ENCODE measurements at places on chromosomes 7 and 10. TPM values are rescaled to one million over a fixed set of nuclear protein-coding genes. Genes with fewer than 3 reads are reported as not detected.

Gene PKD2L1
- total RNA-seq: not detected

GRCh38 chr7:27655184-27655583 is 7.5 kb downstream of the HIBADH start:
- peaks cover 25% of the 10 kb centered on the region for H3K4me1 ChIP-seq
- peaks cover 18% of the 10 kb centered on the region for H3K36me3 ChIP-seq
- no peak for DNase-seq
- H3K27ac ChIP-seq: no peak overlapping the region
- no peaks in the 10 kb centered on the region for H3K27me3 ChIP-seq
- H3K4me3 ChIP-seq: no peak overlapping the region

- no peak overlapping the region for H3K27ac ChIP-seq
- peaks cover 28% of the 10 kb centered on the region for H3K4me1 ChIP-seq
- no peaks in the 10 kb centered on the region for H3K36me3 ChIP-seq
- H3K27me3 ChIP-seq: peaks cover under 1% of the 10 kb centered on the region
- DNase-seq: no peak
These were observed 380.7 kb downstream of the RPS24 start for GRCh38 chr10:78414380-78414779.

Gene CUL1
- total RNA-seq: 45.8 TPM

DNA sequence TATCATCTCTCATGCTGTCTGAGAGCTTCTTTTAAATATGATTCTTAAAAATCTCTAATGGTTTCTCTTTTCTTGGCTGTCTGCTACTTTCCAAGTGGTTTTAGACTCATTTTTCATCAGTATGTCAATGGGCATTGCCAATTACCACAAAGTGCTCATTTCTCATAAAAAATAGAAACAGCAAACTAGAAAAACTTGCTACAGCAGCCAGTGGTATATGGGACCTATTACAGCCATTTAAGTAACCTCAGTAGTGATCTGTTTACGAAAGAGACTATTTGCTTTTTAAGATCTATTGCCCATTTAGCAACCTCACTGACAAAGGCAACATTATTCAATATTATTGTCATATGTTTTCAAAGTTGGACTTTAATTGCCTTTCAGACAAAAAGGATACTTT is 207.1 kb upstream of the RHOBTB1 start:
- H3K27me3 ChIP-seq: no peaks in the 10 kb centered on the region
- H3K4me3 ChIP-seq: no peak overlapping the region
- no peak for DNase-seq
- H3K36me3 ChIP-seq: no peaks in the 10 kb centered on the region

DNA sequence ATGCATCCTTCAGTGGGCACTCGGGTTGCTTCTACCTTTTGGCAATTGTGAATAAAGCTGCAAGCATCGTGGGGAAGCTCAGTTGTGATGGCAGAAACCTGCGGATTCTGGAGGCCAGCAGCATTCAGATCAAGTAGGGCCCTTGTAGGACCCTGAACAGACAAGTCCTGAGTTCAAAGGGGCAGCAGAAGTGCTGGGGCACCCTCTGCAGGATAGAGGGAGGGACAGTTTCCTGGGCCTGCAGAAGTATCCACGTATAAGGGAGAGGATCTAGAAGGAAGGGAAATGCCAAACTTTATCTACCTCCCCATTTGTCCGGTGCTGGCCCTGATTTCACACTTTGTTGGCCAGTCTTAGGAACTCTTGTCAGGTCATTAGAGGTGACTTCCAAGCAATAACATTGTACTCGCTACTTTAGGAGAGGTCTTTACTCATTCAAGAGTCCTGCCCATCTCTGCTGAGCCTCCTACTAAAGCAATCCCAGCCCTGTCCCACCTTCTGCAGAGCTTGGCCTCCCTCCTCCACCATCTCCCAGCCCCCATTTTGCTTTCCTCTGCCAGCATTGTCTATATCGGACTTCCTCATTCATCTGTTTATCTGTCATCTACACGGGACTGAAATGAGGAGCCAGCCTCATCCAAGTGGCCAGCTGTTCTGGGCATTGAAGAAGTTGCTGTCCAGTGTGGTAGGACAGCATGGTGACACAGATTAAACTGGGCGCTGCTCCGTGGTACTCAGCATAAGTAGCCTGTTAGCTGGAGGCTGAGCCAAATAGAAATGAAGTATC is 26.6 kb upstream of the R3HCC1L start:
- DNase-seq: no peak
- H3K4me1 ChIP-seq: no peaks in the 10 kb centered on the region
- peaks cover 28% of the 10 kb centered on the region for H3K27me3 ChIP-seq
- H3K27ac ChIP-seq: no peak overlapping the region

DNA sequence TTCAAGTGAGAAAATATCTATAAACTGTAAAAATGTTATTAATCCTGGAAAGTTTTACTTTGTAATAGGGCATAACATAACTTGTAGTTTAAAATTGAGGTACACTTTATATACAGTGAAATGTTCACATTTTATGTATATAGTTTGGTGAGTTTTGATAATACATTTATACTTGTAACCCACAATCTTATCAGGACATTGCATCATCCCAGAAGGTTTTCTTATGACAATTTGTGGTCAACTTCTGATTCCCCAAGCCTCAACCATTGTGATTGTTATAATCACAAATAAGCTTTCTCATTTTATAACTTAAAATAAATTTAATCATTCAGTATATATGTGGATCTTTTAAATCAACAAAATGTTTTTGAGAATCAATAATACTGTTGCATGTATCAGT is 151.1 kb downstream of the TFPI2 start:
- no peaks in the 10 kb centered on the region for H3K36me3 ChIP-seq
- DNase-seq: no peak
- H3K4me1 ChIP-seq: no peaks in the 10 kb centered on the region
- H3K27ac ChIP-seq: no peak overlapping the region
- no peak overlapping the region for H3K4me3 ChIP-seq
- H3K27me3 ChIP-seq: peaks cover 3% of the 10 kb centered on the region

DNA sequence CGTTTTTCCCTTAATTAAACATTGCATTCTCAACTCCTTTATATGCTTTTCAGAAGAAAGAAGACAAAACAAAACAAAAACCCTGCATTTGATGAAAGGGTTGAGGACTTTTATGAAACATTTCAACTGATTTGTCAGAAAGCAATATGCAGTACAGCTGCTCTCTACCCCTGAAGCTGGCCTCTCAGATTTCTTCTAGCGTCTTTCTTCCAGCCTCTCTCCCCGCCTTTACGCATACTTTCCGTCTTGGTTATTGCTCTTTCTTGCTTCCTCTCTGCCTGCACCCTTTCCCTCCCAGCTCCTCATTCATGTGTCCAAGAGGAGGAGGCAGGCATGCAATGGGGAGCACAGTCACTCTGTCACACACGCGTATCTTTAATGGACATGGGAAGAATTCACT is 91.0 kb upstream of the COL1A2 start:
- DNase-seq: peak; percentile 68
- H3K4me1 ChIP-seq: peaks cover 78% of the 10 kb centered on the region
- peak overlapping the region; percentile 76 for H3K4me3 ChIP-seq
- H3K36me3 ChIP-seq: peaks cover 12% of the 10 kb centered on the region
- H3K27ac ChIP-seq: peak overlapping the region; percentile 99

- H3K27ac ChIP-seq: no peak overlapping the region
- peaks cover 18% of the 10 kb centered on the region for H3K4me1 ChIP-seq
- H3K4me3 ChIP-seq: no peak overlapping the region
- H3K27me3 ChIP-seq: peaks cover 40% of the 10 kb centered on the region
- no peak for DNase-seq
These were observed 32.8 kb downstream of the SLC16A12 start for GRCh38 chr10:89502549-89502948.

Gene CPVL
- not detected for total RNA-seq

DNA sequence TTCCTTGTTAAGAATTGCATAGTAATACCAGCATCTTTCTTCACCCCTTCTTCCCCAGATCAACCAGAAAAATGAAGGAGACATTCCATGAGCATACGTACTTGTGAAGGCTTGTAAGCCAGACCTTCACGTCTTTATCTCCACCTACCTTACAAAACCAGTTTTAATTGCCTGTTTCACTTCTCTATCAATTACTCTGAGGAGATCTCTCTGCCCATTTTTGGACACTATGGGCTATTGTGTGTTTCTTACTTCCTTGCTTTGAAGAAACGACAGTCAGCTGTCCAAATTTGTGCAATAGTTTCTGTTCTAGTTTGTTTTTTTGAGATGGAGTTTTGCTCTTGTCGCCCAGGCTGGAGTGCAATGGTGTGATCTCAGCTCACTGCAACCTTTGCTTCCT is 349.7 kb upstream of the MBL2 start:
- H3K36me3 ChIP-seq: no peaks in the 10 kb centered on the region
- H3K27me3 ChIP-seq: no peaks in the 10 kb centered on the region
- no peak overlapping the region for H3K4me3 ChIP-seq
- H3K27ac ChIP-seq: no peak overlapping the region
- H3K4me1 ChIP-seq: no peaks in the 10 kb centered on the region

- H3K36me3 ChIP-seq: peaks cover 23% of the 10 kb centered on the region
- no peak overlapping the region for H3K4me3 ChIP-seq
- H3K27ac ChIP-seq: peak overlapping the region; percentile 45
These were observed 41.8 kb downstream of the APBB1IP start for GRCh38 chr10:26479766-26480492.

DNA sequence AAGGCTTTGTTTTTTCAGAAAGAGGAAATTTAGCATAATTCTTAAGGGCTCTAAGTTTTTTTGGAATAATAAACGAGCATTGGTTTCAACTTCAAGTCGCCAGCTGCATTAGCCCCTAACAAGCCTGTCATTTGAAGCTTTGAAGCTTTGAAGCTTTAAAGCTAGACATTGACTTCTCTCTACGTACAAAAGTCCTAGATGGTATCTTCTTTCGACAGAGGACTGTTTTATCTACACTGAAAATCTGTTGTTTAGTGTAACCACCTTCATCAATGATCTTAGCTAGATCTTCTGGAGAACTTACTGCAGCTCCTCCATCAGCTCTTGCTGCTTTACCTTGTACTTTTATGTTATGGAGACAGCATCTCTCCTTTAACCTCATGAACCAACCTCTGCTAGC is 79.6 kb upstream of the TMEM72 start:
- no peak overlapping the region for H3K27ac ChIP-seq
- H3K4me3 ChIP-seq: no peak overlapping the region
- peaks cover 4% of the 10 kb centered on the region for H3K36me3 ChIP-seq
- DNase-seq: no peak

Gene GATA3
- total RNA-seq: not detected

- H3K27ac ChIP-seq: peak overlapping the region; percentile 88
- peaks cover 53% of the 10 kb centered on the region for H3K4me1 ChIP-seq
- DNase-seq: no peak
- H3K4me3 ChIP-seq: peak overlapping the region; percentile 34
- H3K27me3 ChIP-seq: no peaks in the 10 kb centered on the region
These were observed 122.1 kb upstream of the BTBD16 start for GRCh38 chr10:122148876-122149560.

DNA sequence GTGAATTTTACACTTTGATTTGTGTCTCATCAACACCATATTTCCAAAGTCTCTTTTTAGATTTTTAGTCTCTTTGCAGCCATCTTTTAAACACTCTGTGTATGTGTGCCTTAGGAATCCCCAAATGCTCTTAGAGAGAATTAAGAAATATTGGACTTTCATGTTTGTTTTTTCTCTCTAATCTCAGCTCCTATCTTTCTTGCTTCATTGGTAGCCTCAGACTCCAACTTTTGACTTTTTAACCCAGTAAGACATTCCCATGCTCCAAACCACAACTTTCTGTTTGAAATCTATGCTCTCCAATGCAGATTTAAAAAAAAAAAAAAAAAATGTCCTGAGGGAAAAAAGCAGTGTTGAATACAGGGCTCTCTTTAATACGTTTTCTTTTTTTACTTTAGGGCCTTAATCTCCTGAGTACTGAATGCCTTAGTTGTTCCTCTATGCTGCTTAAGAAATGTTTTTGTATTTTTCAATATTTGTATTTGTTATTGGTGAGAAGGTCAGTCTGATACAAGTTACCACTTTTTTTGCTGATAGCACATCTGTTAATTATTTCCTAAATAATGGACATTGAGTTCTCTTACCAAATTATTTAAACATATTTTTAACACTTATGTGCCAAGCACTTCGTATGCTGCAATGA is 489.9 kb downstream of the NXPH1 start:
- no peaks in the 10 kb centered on the region for H3K27me3 ChIP-seq
- no peaks in the 10 kb centered on the region for H3K36me3 ChIP-seq
- no peak overlapping the region for H3K27ac ChIP-seq
- no peak for DNase-seq

GRCh38 chr7:22238354-22239311 is 118.3 kb downstream of the RAPGEF5 start:
- H3K36me3 ChIP-seq: no peaks in the 10 kb centered on the region
- H3K4me3 ChIP-seq: no peak overlapping the region
- peak; percentile 45 for DNase-seq
- no peaks in the 10 kb centered on the region for H3K27me3 ChIP-seq

GRCh38 chr7:113291058-113291457 is 172.7 kb upstream of the SMIM30 start:
- no peaks in the 10 kb centered on the region for H3K27me3 ChIP-seq
- H3K27ac ChIP-seq: no peak overlapping the region
- H3K4me3 ChIP-seq: no peak overlapping the region
- no peaks in the 10 kb centered on the region for H3K36me3 ChIP-seq
- DNase-seq: no peak

Gene MMRN2
- total RNA-seq: 0.90 TPM

GRCh38 chr7:17910377-17910776 is 29.9 kb downstream of the SNX13 start:
- no peak for DNase-seq
- H3K36me3 ChIP-seq: peaks cover 28% of the 10 kb centered on the region
- no peak overlapping the region for H3K4me3 ChIP-seq

DNA sequence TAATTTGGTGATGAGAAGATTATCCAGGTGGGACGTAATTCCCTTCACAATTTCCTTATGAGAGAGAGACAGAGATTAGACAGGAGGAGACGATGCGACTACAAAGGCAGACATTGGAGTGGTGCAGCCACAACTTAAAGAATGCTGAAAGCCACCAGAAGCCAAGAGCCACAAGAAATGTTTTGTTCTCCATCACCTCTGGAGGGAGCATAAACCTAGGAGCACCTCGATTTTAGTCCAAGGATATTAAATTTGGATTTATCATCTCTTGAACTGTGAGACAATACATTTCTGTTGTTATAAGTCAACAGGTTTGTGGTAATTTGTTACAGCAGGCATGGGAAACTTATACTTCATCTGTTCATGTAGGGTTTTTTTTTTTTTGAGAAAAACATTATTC is 418.9 kb downstream of the DGKB start:
- H3K27me3 ChIP-seq: no peaks in the 10 kb centered on the region
- no peaks in the 10 kb centered on the region for H3K36me3 ChIP-seq
- H3K4me1 ChIP-seq: no peaks in the 10 kb centered on the region
- H3K27ac ChIP-seq: no peak overlapping the region
- H3K4me3 ChIP-seq: no peak overlapping the region

- H3K4me3 ChIP-seq: no peak overlapping the region
- no peaks in the 10 kb centered on the region for H3K36me3 ChIP-seq
- H3K27ac ChIP-seq: no peak overlapping the region
These were observed 128.5 kb upstream of the PFKP start for GRCh38 chr10:2938869-2939268.

- H3K36me3 ChIP-seq: no peaks in the 10 kb centered on the region
- H3K27me3 ChIP-seq: peaks cover 17% of the 10 kb centered on the region
- no peak for DNase-seq
- H3K27ac ChIP-seq: no peak overlapping the region
- no peaks in the 10 kb centered on the region for H3K4me1 ChIP-seq
- no peak overlapping the region for H3K4me3 ChIP-seq
These were observed 13.4 kb downstream of the CFAP43 start for GRCh38 chr10:104218751-104219150.

- no peak overlapping the region for H3K27ac ChIP-seq
- DNase-seq: no peak
- H3K4me3 ChIP-seq: no peak overlapping the region
- peaks cover 7% of the 10 kb centered on the region for H3K4me1 ChIP-seq
- H3K36me3 ChIP-seq: no peaks in the 10 kb centered on the region
These were observed 85.6 kb upstream of the PDCD4 start for GRCh38 chr10:110786172-110786571.

Gene ATRNL1
- not detected for total RNA-seq

GRCh38 chr7:72335561-72336381 is 76.4 kb downstream of the CALN1 start:
- H3K4me1 ChIP-seq: no peaks in the 10 kb centered on the region
- peaks cover 2% of the 10 kb centered on the region for H3K27me3 ChIP-seq
- no peak overlapping the region for H3K4me3 ChIP-seq
- no peaks in the 10 kb centered on the region for H3K36me3 ChIP-seq

Gene FAM204A
- total RNA-seq: 55.3 TPM
